ENCODE measurements at places on chromosomes 11 and 22. TPM values are rescaled to one million over a fixed set of nuclear protein-coding genes. Genes with fewer than 3 reads are reported as not detected.

The MPPED1 gene
- polyA plus RNA-seq, result not detected

The VPREB3 gene
- polyA plus RNA-seq, result 4.5 TPM

The SERPING1 gene
- polyA plus RNA-seq, result not detected

The RNF215 gene
- polyA plus RNA-seq, result 0.50 TPM

The THAP12 gene
- 65.0 TPM for polyA plus RNA-seq

The RFPL2 gene
- polyA plus RNA-seq, result 0.34 TPM

The LRRN4CL gene
- polyA plus RNA-seq, result not detected

The OR8H2 gene
- polyA plus RNA-seq, result not detected

The CASP5 gene
- polyA plus RNA-seq, result not detected

The FLRT1 gene
- polyA plus RNA-seq, result 0.21 TPM

The SIRT3 gene
- polyA plus RNA-seq, result 9.0 TPM

The CELF1 gene
- polyA plus RNA-seq, result 43.3 TPM

The EIF3F gene
- polyA plus RNA-seq, result 507 TPM

The LMNTD2 gene
- 0.79 TPM for polyA plus RNA-seq

The VWCE gene
- not detected for polyA plus RNA-seq

The MYEOV gene
- not detected for polyA plus RNA-seq

The DDIAS gene
- polyA plus RNA-seq, result 0.86 TPM

The RASD2 gene
- polyA plus RNA-seq, result not detected

The MB gene
- not detected for polyA plus RNA-seq

The RIBC2 gene
- 0.15 TPM for polyA plus RNA-seq

The PNPLA3 gene
- polyA plus RNA-seq, result not detected

The PAMR1 gene
- polyA plus RNA-seq, result not detected

The LRRC4C gene
- polyA plus RNA-seq, result not detected

The SAAL1 gene
- polyA plus RNA-seq, result 19.1 TPM

The OR52I1 gene
- not detected for polyA plus RNA-seq

The SELENOM gene
- polyA plus RNA-seq, result 141 TPM

The C11orf97 gene
- polyA plus RNA-seq, result not detected

The SLC22A25 gene
- polyA plus RNA-seq, result not detected

The SCN3B gene
- 0.05 TPM for polyA plus RNA-seq

The NXPE1 gene
- not detected for polyA plus RNA-seq

Data from CD4-positive, CD25-positive, alpha-beta regulatory T cell (primary cell).